Gastroesophageal sphincter (tissue), 4 donors: ENCODE measurements at places on chromosomes 5 and 9. TPM values are rescaled to one million over a fixed set of nuclear protein-coding genes. Genes with fewer than 3 reads are reported as not detected.

- ATAC-seq = no peak
Measured at GRCh38 chr9:127218818-127219217, 45.8 kb upstream of the GARNL3 start.

DNA sequence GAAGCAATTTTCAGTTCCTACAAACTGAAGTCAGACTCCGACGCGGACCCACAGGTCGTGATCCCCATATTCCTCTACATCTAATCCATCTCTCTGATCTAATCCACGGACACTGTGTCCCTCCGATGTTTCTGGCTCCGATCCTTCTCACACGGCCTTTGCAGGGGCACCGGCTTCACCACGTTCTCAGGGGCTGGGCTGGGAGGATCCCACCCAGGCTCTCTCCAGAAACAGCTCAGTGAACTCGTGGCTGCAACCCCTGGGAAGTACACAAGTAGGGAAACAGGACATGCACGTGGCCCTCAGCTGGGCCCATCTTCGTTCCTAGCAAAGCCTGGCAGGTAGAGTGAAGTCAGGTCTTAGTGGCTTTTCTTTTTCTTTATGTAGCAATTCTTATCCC lies 49.1 kb upstream of the OLFM1 start:
- ATAC-seq = no peak

- ATAC-seq = no peak
Measured at GRCh38 chr9:38692707-38693106, 27.2 kb downstream of the FAM240B start.

GRCh38 chr5:77066823-77067442 lies 20.2 kb downstream of the ZBED3 start:
- peak; percentile 71 for ATAC-seq

DNA sequence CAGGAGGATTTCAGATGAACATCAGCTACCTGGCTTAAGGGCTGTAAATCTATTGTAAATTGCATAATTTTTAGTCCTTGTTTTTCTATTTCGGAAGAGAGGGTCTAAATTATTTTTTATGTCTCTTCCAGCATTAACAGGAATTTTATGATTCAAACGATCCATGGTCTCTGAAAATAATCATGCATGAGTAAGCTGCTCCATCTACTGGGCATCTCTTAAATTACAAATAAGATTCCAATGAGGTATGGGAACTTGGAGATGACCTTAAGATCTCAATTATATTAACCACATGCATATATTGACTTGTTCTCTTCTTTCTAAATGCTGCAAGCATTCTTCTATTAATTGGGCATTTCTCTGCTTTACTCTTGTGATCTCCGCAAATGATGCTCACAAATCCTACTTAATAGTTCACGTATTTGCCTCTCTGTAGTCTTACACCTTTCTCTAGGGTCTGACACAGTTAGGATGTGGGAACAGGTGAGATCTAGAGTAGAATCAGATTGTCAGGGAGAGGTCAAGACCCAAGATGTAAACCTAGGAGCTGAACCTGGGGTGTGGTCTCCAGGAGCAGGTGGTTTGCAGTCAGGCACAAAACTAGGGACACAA lies 86.9 kb downstream of the NUDT12 start:
- no peak for ATAC-seq

Gene TPPP
- total RNA-seq = 42.8 TPM

Gene CDO1
- 9.7 TPM for total RNA-seq

Gene PCDHGA5
- total RNA-seq = 12.5 TPM

Gene CCL27
- total RNA-seq = not detected

Gene SECISBP2
- 39.3 TPM for total RNA-seq

GRCh38 chr9:125558453-125559092 lies 148.4 kb downstream of the MAPKAP1 start:
- peak; percentile 65 for ATAC-seq

- no peak for ATAC-seq
Measured at GRCh38 chr9:134190232-134191121, 26.1 kb upstream of the RNU6ATAC start.

DNA sequence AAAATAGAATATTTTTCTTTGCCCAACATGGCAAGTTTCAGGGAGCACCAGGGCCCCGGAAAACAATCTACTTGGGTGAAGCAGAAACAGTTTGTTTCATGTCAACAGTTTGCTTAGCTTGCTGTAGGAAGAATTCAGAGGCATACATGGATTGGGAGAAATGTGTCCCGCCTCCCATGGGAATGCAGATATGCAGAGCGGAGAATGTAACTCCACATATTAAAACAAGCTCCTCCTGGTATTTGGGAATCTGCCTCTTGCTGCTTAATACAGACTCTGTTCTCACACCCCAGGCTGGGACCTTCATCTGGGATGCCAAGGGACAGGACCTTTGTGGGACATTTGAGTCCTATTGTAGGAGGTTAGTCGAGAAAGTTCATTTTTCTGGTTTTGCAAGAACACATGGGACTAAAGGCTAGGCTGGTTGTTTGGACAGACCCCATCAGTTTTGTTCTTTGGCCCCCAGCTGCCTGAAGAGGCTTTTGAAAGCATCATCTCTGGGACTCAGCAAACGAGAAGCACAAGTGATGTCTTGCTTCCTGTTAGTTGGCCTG lies 220.5 kb upstream of the ADRA1B start:
- no peak for ATAC-seq

GRCh38 chr5:151084363-151084762 lies 3.5 kb upstream of the TNIP1 start:
- no peak for ATAC-seq

GRCh38 chr9:87671925-87672324 lies 54.0 kb upstream of the CTSL start:
- ATAC-seq = no peak

Gene FBP2
- total RNA-seq = not detected

- no peak for ATAC-seq
Measured at GRCh38 chr5:179459771-179460170, 90.6 kb upstream of the RUFY1 start.

DNA sequence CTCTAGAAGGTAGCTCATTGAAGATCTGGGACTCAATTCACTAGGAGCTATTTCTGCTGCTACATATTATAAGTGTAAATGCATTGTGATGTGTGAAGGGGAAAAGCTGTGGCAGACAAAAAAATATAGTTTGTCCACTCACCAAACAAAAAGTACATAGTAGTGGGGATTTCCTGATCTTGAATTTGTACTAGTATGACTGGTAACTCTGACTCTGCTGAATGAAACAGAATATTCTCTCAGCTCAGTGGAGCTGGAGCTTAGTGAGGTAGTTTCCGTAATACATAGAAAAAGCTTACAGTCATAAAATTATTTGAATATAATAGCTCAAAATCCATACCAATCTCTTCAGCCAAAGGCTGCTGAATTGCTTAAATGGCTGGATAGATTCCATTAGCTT lies 455.6 kb upstream of the CD180 start:
- no peak for ATAC-seq

DNA sequence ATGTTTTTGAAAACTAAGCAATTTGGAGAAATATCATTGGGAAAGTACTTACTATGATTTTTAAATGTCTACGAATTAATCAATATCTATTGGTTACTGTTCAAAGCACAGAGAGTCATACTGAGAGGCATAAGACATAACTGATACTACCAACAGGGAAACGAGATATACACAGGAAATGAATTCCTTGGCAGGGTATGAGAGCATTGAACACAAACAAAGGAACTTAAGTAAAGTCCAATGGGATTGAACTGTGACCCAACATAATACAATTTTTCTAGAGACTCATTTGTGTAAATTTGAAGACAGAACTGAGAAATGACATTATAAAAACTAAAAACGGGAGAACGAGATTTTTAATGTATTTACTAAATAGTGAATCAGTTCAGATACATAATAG lies 1.3 kb upstream of the ITGA1 start:
- ATAC-seq = no peak

Gene PLAC8L1
- 1.2 TPM for total RNA-seq

DNA sequence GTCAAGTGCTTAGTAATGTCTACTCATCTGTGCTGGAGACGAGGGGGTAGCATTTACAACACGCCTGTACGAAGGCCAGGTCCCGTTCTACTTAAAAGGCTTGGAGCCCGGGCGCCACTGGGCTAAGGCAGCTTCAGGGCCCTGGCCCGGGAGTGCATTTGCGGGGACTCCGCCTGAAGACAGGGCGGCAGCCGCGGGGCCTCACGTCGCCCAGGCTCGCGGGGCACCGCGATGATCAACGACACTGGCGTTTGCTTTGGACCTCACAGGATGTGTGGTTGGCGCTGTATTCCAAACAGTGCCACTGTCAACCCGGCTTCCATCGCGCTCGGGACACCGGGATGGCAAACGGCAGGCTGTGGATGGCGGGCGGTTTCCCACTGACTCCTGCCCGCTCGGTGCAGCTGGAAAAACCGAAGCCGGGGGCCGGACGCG lies 1.1 kb upstream of the TENT4A start:
- ATAC-seq = no peak
